ENCODE measurements at places on chromosomes 12 and 14. TPM values are rescaled to one million over a fixed set of nuclear protein-coding genes. Genes with fewer than 3 reads are reported as not detected.

GRCh38 chr12:8609061-8609570 lies 3.5 kb downstream of the AICDA start:
- no peak overlapping the region for H3K4me3 ChIP-seq
- peaks cover 3% of the 10 kb centered on the region for H3K27me3 ChIP-seq
- H3K36me3 ChIP-seq, result no peaks in the 10 kb centered on the region

DNA sequence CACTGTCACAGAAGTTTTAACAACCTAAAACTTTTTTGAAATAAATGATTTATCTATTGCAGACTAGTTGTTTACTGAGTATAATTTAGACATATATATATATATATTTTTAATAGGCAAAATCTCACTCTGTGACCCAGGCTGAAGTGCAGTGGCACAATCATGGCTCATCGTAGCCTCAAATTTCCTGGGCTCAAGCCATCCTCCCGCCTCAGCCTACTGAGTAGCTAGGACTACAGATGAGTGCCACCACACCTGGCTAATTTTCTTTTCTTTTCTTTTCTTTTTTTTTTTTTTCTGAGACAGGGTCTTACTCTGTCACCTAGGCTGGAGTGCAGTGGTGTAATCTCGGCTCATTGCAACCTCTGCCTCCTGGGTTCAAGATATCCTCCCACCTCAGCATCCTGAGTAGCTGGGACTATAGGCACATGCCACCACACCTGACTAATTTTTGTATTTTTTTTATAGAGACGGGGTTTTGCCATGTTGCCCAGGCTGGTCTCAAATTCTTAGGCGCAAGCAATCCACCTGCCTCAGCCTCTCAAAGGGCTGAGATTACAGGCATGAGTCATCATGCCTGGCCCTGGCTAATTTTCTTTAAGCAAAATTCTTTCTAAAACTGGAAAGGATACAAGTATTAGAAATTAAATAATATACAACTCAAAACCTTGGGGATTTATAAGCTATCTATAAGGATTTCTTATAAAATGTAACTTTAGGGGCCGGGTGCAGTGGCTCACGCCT lies 23.1 kb downstream of the EEA1 start:
- no peak overlapping the region for H3K4me3 ChIP-seq
- H3K27me3 ChIP-seq, result no peaks in the 10 kb centered on the region
- H3K27ac ChIP-seq, result no peak overlapping the region

DNA sequence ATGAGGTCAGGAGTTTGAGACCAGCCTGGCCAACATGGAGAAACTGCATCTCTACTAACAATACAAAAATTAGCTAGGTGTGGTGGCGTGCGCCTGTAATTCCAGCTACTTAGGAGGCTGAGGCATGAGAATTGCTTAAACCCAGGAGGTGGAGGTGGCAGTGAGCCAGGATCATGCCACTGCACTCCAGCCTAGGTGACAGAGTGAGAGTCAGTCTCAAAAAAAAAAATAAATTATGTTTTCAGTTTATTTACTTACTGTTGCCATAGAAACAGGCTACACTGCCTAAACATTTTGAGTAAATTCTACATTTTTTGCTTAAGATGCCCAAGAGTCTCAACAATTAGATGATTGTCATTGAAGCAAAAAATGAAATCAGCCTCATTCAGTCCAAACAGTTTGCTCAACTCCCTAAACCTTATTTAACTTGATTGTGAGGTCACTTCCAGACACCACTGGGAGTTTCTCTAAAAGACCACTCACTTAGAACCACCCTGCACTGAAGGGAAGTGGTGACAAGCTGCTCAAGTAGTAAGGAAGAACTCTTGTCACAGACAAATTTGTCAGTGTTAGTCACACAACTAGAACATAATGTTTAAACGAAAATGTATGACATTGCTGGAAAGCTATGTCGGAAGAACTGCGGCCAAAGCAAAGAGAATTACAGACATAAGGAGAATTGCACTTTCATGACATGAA lies 9.8 kb upstream of the GNPNAT1 start:
- H3K27me3 ChIP-seq, result no peaks in the 10 kb centered on the region
- no peak for DNase-seq
- peaks cover 11% of the 10 kb centered on the region for H3K4me1 ChIP-seq
- H3K36me3 ChIP-seq, result no peaks in the 10 kb centered on the region

The OTUB2 gene
- total RNA-seq, result 1.7 TPM

Data from activated naive CD4-positive, alpha-beta T cell treated with anti-CD3 and anti-CD28 coated beads for 36 hours (primary cell).